ENCODE measurements at places on chromosomes 3 and 15.

- no peak for DNase-seq
Observed at GRCh38 chr3:164048451-164048850, 1029.8 kb downstream of the SI start.

DNA sequence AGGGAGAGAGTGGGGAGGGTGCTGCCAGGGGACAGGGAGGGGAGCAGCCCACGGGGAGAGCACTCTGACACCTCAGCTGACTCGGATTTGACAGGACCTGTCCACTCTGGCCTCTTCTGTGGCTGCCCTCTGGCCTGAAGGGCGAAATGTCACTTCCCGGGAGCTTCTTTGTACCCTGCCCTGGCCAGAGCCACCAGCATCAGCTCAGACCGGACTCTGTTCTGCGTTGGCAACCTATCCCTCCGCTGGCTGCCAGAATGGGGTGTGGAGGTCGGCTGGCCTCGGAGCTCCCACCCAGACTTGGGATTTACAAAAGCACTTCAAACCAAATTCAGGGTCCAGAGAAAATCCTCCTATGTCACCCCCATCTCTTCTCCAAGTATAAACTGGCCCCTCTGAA, 336.7 kb upstream of the FRG2C start:
- DNase-seq = no peak

- no peak for DNase-seq
Observed at GRCh38 chr3:126312341-126312740, 44.9 kb downstream of the KLF15 start.

GRCh38 chr3:106731230-106731629, 646.0 kb upstream of the CCDC54 start:
- DNase-seq = no peak

DNA sequence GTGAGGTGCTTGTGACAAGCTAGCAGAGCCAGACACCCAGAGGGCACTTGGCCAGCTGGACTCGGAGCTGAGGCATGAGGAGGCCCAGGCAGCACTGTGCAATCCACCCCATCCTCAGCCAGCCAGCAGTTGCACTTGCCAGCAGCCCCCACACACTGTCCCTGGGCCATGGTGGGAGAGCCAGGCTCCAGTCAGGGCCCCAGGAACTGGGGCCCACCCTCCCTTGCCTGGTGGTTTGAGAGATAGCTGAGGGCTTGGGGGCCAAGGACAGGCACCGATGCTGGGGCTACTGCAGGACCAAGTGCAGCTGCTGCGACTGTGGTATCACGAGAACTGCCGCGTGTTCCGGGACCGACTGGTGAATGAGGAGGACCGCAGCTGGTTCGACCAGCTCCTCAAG, 63.5 kb downstream of the DNAH1 start:
- DNase-seq = no peak

GRCh38 chr15:73654659-73655058, 21.5 kb upstream of the NPTN start:
- DNase-seq = no peak

- no peak for DNase-seq
Observed at GRCh38 chr3:30982416-30983075, 88.1 kb upstream of the GADL1 start.

DNA sequence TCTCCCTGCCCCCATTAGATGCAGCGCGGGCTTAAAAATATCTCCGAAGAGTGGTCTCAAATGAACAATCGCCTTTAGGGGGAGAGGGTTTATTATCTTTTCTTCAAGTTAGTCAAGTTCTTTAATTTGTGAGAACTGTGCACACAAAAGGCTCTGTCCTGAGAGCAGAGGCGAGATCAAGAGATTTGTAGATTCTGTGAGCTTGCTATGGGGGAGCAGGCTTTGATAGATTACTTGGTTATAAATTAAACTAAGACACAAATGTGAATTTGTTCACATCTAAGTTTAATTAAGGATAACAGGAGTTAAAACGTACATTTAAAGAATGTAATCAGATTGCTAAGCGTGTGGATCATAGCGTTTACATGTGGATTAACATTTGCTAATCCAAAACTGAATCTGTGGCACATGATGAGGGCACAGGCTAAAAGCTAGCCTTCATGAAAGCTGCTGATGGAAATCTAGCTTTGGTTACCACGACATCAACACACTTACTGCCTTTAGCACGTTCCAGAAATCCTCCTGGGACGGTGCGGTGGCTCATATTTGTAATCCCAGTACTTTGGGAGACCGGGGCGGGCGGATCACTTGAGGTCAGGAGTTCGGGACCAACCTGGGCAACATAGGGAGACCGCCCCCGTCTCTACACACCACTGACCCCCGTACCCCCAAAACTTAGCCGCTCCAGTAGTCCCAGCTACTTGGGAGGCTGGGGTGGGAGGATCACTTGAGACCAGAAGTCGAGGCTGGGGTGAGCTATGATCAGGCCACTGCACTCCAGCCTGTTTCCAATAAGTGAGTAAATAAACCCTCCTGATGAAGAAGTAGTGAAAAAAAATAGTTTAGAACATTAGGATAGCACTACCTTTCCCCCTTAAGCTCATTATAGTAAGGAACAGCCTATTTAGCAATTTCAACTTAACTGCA, 1.0 kb upstream of the PRTG start:
- no peak for DNase-seq

GRCh38 chr3:153305189-153305588, 143.2 kb downstream of the RAP2B start:
- no peak for DNase-seq

GRCh38 chr15:77748078-77749064, 115.7 kb upstream of the LINGO1 start:
- no peak for DNase-seq

GRCh38 chr3:169379496-169380090, 283.9 kb downstream of the MECOM start:
- DNase-seq = no peak

DNA sequence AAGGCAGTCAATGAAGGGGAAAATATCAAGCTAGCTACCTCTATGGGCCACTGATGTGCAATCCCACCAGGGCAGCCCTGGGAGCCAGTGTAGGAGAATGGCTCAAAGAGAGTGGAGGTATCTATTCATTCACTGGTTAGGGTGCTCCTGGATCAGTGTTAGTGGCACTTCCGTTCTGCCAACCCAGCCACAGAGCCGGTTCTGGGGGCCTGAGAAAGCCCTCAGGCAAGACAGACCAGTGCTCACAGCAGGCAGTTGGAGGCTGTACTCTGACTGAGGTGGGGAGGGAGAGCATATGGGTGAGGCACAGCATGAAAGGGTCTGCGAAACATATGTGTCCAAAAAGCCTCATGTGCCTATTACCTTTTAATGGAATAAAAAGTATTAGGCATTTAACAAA, 109.3 kb downstream of the KCNMB2 start:
- DNase-seq = no peak

DNA sequence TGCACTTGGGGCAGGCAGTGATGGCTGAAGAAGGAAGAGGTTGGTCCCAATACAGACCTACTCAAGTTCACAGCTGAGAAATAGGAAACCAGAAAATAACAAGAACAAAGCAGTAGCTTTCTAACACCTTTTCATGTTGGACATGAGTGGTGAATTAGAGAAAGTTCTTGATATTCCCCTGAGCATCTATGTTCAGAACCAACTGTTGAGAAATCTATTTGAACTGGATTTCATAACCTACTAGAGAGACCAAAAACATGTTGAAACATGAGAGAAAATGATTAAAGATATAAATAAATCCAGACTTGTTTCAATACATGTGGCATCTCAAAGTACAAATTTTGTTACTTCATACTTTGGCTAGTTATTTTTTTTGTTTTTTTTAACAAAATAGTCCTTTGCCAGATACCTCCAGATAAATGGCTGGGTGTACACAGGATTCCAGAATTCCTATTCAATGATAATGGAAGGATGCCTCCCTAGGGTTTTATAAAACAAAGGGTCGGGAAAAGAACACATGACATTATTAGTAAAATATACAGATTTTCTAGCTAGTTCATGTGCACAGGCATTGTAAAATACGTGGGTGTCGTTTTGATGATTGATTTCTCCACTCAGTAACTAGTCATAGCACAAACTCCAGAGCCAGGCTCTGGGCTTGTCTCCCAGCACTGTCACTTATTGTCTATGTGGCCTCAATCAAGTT, 34.4 kb upstream of the TNFSF10 start:
- no peak for DNase-seq

DNA sequence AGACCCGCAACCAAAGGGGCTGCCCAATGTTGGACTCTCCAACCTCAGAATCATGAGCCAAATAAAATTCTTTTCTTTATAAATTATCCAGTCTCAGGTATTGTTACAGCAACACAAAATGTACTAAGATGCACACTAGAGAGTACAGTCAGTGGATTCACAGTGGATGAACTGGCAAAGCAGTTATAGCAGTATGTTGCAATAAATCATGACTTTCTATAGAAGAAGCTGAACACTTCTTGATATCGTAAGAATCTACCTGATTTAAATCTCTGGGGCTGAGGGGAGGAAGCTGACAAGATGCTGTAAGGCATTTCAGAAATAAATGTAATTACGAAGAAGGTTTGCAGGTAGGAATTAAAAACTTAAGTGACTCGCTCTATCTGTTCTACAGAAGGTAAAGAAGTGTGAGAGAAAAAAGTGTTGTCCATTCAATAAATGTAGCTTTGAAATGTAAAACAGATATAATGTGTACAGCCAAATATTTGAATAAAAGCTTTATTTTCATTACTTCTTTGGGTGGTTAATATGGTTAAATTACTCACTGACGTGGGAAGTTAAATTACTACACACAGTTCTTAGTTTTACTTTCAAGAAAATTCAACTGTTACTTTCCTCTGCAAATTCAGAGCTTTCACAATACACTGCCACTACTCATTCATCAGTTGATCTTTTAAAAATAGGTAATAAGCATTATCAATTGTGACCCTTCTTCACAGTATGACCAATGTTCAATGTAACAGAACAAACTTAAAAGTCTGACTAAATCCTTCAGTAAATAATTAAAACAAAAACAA, 439.1 kb downstream of the SHQ1 start:
- no peak for DNase-seq

DNA sequence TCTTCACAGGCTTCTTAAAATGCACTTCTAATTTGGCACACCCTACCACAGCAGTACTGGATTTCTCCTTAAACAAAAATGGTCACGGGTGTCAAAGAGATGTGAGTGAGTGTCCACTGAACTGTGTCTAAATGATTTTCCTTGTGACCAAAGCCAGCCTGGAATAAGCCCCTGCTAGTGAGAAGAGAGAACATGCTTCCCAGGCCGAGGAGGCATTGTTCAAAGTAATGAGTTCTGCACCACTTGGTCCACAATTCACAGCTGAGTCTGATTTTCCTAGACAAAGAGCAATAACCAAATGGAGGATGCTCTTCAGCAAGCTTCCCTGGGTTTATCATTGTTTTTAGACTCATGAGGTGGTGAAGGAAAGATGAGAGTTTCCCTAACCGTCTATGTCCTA, 3.8 kb downstream of the PLCH1 start:
- no peak for DNase-seq

- no peak for DNase-seq
Observed at GRCh38 chr15:38745126-38745525, 180.5 kb upstream of the RASGRP1 start.

- no peak for DNase-seq
Observed at GRCh38 chr3:62143843-62144450, 229.4 kb downstream of the FEZF2 start.

- DNase-seq = no peak
Observed at GRCh38 chr15:34376856-34377255, 9.9 kb upstream of the LPCAT4 start.

GRCh38 chr3:62329971-62330370, 43.4 kb downstream of the FEZF2 start:
- DNase-seq = no peak

DNA sequence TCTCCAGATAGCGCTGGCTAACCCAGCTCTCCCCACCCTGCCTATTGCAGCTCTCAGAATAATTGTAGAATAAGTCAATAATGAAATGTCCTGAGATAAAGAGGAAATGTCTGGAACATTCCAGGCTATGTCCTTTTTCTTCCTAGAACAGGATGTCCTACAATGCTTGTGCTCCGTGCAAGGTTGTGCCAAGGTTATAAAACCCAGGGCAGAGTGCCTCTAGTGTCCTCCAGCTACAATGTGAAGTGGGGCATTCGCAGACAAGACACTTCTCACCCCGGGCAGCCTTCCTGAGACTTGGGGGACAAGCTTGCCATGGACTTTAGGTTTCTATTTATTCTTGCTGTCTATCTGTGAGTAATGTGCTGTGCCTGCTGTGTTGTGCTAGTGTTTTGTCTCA, 900.6 kb downstream of the TUSC7 start:
- no peak for DNase-seq

DNA sequence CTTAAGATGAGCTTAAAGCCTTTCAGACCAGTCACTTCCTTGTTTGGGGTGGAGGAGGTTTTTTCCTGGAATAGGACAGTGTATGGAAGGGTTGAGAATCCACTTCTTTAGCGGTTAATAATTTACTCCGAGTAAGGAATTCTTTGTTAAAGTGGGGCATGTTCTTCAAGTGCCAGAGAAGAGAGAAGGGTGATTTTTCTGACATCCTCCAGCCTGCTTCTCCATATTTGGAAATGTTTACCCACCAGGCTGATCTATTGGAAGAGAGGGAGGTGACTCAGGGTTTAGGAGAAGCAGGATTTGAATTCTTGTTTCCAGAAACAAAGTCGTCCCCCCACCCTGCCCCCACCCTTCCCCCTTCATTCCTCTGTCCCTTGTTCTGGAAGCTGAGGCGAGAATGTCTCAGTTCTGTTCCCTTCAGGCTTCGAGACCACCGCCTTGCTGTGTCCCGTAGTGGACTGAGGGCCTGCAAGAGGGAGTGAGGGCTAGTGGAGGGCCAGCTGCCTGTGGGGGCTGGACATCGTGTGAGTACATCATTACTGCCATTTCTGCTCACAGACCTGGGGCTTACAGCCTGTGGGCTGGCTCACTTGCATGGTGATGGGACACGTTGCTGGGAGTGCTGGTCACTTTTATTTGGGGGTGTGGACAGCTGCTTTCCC, 58.5 kb downstream of the LPP start:
- DNase-seq = no peak

- DNase-seq = no peak
Observed at GRCh38 chr3:58141766-58142345, 68.9 kb downstream of the DNASE1L3 start.

DNA sequence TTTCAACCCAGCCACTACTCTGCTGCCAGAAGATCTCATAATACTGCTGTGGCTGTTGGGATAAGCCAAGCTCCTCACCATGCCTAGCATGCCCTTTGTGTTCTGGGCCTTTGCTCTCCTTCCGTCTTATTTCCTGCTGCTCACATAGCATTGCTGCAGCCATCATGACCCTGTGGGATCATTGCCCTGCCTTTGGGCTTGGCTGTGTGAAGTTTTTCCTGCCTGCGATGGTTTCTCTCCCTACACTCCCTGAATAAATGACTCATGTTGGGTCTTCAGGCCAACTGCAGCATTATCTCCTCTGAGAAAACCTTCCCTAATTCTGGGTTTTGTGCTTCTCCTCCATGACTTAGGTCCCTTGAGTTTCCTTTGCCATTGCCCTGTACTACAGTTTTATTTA, 20.8 kb upstream of the TRA2B start:
- no peak for DNase-seq

Measured in T follicular helper cell (primary cell).